ENCODE measurements at places on chromosomes 12 and 14. TPM values are rescaled to one million over a fixed set of nuclear protein-coding genes. Genes with fewer than 3 reads are reported as not detected.

GRCh38 chr14:65173973-65174693 is 71.8 kb upstream of the MAX start:
- DNase-seq, result no peak

DNA sequence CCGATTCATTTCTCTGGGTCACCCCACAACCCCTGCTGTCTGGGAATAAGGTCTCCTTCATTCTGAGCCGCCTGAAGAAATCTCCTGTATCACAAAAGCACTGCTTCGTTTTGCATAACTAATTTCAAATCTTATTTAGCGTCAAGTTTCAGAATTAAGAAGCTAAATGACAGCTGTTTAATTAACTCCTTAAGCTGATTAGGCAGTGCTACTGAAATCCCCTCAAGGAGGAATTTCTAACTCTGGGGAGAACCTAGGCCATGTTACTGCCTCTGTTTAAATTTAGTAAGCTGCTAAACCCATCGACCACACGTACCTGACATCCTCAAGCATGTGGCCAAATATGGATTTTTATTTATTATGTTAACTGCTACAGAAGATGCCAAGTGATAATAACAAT is 373.6 kb downstream of the GLT1D1 start:
- DNase-seq, result no peak

- no peak for DNase-seq
These were observed 161.5 kb upstream of the FKBP4 start for GRCh38 chr12:2633176-2633824.

- no peak for DNase-seq
These were observed 212.4 kb upstream of the FAR2 start for GRCh38 chr12:28936711-28937110.

- peak; percentile 41 for DNase-seq
These were observed 82.0 kb downstream of the CATSPERB start for GRCh38 chr14:91649930-91650329.

DNA sequence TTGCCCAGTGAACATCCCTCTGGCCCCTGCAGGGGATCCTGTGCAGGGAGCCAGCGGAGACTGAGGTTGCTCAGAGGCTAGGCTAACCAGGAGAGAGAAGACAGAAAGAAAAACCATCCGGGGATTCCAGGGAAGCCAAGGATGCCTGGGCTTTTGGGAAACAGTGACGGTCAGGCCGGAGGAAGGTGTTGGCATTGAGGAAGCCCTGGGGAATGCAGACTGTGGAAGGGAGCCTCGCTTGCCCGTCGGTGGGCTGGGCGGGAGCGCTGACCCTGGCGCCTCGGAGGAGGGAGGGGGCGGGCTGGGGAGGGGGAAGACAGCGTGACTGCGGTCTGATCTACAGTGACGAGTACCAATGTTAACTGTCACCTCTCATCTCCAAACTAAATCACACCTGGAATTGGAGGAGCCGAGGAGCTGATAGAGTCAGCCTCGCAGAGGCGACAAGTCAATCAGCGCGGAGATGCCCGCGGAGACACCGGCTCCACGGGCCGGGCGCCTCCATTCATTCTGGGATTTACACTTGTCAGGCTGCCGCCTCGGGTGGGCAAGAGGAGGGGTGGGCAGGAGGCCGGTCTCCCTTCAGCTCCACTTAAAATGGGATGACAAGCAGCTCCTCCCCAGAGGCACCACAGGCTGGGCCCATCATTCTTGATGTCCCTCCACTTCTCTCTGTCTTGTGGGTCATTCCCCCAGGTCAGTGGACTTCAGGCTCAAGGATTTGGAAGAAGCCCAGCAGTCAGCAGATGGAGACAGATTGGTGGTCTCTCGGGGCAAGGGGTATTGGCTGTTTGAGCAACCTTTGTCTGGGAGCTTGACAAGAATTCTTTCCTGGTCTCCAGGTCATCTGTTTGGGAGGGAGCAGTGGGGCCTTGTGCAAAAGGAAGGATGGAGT is 20.4 kb upstream of the GPATCH2L start:
- DNase-seq, result no peak

DNA sequence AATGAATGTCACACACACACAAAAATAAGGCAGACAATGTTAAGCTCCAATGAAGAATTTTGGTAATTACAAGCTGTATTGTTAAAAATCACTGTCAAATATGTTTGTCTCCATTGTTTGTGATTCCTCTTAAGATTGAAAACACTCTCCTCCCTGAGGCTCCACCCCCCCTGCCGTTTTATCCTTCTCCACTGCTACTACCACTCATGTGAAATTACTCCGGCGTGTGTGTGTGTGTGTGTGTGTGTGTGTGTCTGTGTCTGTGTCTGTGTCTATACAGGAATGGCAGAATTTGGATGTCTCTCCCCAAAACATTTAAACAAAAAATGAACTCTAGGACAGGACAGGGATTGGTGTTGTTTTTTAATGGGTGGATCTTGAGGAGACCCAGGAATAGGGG is 365.1 kb upstream of the DIO2 start:
- no peak for DNase-seq

DNA sequence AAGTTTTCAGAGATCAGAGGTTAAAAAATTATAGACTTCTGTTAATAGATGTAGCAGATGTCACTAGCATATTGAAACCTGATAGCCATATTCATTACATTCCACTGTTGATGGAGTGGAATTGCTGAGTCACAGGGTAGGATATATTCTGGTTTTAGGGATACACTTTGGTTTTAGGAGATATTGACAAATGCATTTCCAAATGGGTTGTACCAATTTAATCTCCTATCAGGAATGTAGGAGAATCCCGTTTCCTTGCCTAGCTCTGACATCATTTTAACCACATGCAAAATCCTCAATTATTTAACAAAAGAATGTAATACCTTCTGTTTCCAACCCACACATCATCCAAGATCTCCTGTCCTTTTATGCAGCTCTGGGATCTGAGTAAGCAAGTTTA is 30.7 kb upstream of the ESR2 start:
- no peak for DNase-seq

DNA sequence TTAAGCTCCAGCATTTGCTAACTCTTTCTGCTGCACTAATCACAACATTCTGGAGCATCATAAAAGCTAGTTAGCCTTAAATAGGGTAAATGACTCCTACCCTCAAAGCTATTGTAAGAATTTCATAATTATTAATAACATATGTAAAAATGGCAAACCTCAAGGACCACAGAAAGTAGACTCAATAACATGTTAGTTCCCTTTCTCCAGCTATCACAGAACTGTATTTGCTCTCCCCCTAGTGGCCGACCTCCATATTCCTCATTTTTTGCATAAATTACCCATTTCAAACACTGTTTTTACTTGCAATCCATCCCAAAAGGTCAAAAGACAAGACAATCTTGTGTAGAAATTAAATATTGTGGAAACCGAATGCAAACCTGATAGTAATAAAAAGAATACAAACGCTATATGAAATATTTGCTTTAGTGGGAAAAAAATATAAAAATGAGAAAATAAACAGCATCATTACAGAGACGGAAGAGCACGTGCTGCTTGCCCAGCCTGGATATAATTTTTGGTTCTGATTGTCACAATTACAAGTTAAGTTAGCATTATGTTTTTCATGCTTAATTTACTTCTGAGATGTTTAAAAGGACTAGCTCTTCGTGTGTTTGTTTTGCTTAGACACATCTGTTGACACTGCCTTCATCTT is 97.9 kb downstream of the RERGL start:
- DNase-seq, result peak; percentile 55

GRCh38 chr14:67851785-67852410 is 32.3 kb downstream of the RAD51B start:
- no peak for DNase-seq

DNA sequence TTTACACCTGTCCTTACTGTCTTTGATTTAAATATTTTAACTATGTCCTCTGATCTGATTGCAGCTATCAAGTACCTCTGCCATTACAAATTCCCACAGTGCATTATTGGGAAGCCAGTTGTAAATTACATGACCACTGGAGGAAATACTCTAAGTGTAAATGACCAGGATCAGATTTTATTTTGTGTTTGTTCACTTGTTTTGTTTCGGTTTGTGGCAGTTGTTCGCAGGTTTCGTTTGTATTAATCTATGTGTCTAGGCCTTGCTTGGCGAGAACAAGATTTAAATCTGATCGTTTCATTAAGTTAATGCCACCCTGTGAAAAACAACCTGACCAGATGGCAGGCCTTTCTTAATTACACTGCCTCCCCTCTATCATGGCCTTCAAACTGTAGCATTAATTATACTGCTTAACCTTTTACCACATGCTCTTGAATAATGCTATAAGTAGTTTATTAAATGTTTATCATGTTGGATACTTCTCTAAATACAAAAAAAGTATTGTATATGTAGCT is 990.1 kb downstream of the TMTC2 start:
- no peak for DNase-seq

DNA sequence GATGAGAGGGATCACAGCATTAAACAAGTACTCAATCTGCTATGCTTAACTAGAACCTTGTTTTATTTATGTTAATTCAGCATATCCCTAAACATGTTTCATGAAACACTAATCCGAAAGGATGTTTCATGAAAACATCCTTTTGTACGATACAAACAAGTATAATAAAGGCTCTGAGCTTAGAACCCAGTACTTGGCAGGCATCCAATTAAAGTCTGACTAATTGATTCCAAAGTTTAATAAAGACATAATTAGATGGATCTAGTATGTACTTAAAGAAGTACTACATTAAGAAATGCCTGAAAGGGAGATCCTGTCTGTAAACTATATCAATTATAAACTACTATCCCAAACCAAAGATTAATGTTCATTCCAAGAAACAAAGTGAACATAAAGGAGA is 51.8 kb downstream of the SCAF11 start:
- no peak for DNase-seq

GRCh38 chr12:104768033-104768432 is 190.1 kb downstream of the SLC41A2 start:
- no peak for DNase-seq

DNA sequence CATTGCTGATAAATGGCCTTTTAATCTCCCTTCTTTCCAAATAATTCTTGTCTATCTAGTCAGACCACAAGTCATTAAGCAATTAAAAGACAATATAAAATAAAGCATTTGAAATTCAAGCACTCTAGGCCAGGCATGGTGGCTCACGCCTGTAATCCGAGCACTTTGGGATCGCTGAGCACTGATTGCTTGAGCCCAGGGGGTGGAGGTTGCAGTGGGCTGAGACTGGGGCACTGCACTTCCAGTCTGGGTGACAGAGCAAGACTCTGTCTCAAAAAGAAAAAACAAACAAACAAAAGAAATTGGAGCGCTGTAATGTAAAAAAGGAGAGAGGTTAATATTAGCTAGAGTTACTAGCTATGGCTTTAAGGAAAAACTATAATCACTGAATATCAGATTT is 30.5 kb upstream of the CSRP2 start:
- DNase-seq, result no peak

Gene ESRRB
- 0.27 TPM for total RNA-seq

Gene TMPRSS12
- total RNA-seq, result not detected

Gene HNF1A
- total RNA-seq, result 8.4 TPM

Gene SIX6
- total RNA-seq, result not detected

Gene ZNF664
- total RNA-seq, result 130 TPM

Gene CCDC175
- not detected for total RNA-seq

Gene ZFYVE26
- 22.5 TPM for total RNA-seq

Gene TBC1D30
- total RNA-seq, result 29.4 TPM

All from Calu3 (cell line).